Smooth muscle cell of the brain vasculature (primary cell): ENCODE measurements at places on chromosomes 13 and 19.

GRCh38 chr13:26839682-26840081 is 79.1 kb upstream of the GPR12 start:
- DNase-seq, result no peak

GRCh38 chr13:66216728-66217127 is 1013.4 kb downstream of the PCDH9 start:
- no peak for DNase-seq

GRCh38 chr19:6271251-6271650 is 8.5 kb downstream of the MLLT1 start:
- no peak for DNase-seq

DNA sequence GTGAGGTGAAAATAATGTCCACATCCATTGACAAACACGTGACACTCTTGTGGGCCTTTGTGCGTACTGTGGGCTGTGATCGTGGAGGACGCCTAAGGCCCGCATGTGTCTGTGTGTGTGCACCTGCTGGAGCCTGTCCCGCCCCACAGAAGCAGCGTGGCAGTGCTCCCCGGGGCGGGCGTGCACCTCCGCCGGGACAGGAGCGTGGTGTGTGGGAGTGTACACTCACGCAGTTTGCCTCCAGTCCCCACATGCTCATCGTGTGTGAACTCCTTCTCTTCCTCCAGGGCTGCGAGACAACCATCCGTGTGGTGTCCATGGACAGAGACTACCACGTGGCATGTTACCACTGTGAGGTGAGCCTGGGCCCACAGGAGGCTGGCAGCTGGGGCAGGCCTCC is 13.9 kb downstream of the WTIP start:
- no peak for DNase-seq

DNA sequence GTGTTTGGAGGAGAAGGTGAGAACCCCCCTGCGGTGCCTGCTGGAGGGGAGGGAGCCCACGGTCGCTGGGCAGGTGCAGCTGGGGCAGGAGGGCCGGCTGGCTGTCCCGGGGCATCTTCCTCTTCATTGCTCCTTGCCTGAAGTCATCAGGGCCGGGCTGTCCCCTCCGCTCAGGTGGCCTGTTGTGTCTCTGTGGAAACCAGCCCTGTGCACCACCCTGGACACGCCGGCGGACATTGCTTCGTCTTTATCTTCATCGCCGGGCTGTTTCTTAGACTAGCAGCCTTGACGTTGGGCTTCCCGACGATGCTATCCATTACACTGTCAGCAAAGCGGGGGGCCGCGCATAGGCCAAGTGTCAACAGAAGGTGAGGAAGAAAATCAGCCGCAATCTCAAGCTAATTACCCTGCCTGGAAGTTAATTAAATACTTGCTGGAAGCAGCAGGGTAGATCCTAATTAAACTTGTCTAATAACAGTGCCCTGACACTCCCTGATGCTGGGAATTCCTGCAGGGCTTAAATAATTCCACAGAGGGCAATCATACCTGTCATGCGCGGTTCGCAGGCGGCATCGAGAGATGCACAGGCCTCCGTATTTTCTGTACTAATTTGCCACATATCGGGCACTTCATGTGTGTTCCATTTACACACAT is 111.4 kb upstream of the SOX1 start:
- DNase-seq, result no peak

GRCh38 chr13:32403108-32403507 is 24.8 kb downstream of the N4BP2L1 start:
- no peak for DNase-seq

DNA sequence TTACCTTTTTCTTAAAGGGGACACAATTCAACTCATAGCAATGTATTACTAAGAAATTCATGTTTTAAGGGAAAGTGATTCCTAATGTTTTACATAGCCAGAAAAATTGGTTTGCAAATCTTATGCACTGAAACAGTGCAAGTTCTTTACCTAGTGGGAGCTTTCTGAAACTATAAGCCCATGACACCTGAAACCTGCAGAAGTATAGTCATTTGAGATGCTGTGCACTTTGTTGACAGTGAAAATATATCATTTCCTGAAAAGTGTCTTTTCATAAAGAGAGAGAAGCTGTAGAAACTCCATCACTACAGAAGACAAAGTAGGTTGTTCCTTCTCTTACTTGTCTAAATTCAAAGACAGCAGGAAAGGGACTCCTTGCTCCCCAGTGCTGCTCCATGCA is 517.1 kb downstream of the LMO7 start:
- DNase-seq, result no peak

DNA sequence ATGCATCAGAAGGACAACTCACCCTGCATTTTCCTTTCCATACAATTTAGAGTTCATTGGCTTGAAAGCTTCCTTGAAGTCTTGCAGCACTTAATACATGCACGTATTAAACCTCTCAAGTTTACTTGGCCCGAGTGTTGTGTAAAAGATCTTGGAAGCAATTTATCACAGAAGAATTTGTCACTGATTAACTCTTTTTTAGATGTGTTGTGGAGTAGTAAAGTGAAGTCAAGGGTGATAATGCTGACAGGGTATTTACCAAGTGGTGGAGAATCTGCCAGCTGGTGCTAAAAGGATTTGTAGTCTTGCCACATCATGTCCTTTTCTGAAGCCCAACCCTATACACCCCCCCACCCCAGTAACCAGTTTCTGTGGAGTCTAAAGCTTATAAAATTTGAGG is 421.0 kb upstream of the MIR17HG start:
- DNase-seq, result no peak

GRCh38 chr19:6087074-6087571 is 23.2 kb downstream of the RFX2 start:
- no peak for DNase-seq

- DNase-seq, result no peak
These were observed 3.4 kb downstream of the NOTCH3 start for GRCh38 chr19:15197275-15197941.

DNA sequence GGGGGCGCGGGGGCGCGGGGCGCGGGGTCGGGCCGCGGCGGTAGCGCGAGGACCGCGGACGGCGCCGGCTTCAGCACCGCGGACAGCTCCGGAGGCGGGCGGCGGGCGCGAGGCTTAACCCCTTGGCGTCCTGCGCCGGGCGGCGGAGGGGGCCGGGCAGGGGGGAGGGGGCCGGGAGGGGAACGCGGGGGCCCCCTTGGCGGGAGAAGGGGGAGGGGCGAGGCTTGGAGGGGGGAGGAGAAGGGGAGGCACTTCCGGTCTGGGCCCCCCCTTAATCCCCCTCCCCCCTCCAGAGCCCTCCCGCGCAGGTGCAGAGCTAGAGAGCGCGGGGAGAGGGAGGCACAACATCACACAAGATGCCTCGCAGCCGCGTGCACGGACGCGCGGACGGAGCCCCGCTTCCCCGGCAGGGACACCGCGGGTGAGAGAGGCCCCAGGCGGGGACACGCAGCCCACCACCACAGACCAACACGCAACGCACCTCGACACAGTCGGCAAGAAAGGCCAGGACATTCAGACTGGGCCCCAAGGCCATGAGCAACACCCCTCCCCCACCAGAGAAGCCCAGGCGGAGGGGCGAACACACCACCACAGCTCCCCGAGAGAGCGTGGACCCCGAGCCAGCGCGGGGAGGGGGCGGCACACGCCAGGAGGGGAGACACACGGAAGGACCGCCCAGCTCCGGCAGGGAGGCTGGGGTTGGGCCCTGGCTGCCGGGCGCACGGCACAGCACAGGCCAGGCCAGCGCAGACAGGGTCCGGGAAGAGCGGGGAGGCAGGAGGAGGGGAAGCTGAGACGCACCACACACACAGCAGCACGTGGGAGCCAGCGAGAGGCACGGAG is 24.1 kb downstream of the SHANK1 start:
- no peak for DNase-seq

- no peak for DNase-seq
These were observed 62.6 kb downstream of the LACC1 start for GRCh38 chr13:43942286-43942685.

DNA sequence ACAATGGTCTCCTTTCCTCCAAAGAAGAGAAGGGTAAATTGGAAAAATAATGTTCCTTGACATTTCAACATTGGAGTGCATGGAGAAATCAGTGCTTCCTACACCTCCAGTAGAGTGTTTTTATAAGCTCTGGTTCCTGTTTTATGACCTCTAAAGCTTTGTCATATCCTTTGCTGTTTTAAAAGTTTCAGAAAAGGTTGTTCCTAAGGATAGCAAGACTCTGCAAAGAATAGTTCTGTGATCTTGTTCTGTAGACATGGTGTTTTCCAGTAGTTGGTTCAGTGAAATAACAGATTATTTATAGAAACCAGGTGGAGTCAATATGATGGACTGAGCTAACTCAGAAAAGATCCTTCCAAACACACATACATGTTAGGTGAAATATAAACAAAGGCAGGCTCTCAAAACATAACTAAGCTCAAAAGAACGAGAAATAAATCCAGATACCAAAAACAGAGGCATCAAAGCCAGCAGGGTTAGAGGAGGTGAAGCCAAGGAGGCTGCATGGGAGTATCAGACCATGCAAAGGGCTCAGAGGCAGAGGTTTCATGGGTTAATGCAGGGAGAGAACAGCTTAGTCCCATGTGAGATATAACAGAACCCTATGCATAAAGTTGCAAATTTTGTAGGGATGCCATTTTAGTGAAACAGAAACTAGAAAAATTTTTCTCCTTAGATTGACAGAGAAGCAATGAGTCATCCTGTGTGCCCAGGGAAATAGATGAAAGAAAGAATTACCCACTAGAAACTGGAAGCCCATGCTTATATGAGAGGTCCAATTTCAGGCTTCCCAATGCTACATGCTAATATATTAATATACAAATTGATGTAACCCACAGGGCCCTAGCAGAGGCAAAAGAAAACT is 44.3 kb downstream of the SHISA2 start:
- no peak for DNase-seq

GRCh38 chr13:23235994-23236393 is 55.2 kb downstream of the SGCG start:
- DNase-seq, result no peak

- no peak for DNase-seq
These were observed 5.0 kb downstream of the WASF3 start for GRCh38 chr13:26562512-26562890.

DNA sequence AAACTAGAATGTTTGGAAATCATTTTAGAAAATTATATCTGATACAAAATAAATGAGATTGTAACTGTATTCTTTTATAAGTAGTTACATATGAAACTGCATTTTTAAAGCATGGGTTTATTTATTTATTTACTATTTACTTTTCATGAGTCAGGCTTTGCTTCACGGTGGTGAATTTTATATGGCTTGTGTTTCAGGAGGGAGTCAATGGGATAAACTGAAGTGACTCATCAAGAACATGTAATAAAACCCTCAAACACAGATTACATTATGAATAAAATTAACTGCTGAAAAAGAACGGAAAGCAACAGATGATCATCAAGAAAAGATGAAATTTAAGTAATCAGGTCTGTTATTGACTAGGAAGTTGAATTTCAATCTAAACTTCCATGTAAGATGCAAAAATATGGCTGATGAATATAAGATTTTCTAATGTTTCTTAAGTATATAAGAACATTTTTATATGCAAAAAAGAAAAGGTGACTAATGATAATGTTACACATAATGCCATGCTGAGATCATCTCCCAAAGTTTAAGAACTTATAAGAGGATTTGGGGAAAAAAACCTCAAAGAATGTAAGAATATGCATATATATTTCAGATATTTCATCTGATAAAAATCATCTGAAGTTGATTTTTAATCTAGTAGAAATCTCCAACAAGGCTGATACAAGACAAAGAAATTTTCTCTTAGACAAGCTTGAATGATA is 383.6 kb downstream of the SLITRK1 start:
- no peak for DNase-seq

- DNase-seq, result no peak
These were observed 249.1 kb downstream of the GPC5 start for GRCh38 chr13:91647361-91647990.

- no peak for DNase-seq
These were observed 118.2 kb downstream of the SIPA1L3 start for GRCh38 chr19:38024992-38025908.

DNA sequence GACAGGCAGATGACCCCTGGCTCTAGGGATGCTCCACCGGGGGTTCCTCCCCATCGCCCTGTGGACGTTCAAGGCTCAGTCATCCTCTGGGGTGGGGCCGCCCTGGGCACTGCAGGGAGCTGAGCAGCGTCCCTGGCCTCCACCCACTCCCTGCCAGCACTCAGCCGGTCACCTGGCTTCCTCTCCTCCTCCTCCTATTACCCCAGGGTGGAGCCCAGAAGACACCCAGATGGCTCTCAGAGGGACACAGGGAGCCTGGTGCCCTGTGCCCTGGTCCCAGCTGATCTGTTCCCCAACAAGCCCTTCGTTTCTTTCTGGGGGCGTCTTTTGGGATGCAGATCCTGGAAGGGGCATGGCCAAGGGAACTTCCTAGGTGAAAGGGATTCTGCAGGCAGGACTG is 3.7 kb upstream of the MKNK2 start:
- DNase-seq, result no peak

GRCh38 chr13:107834717-107835116 is 380.6 kb downstream of the LIG4 start:
- no peak for DNase-seq

DNA sequence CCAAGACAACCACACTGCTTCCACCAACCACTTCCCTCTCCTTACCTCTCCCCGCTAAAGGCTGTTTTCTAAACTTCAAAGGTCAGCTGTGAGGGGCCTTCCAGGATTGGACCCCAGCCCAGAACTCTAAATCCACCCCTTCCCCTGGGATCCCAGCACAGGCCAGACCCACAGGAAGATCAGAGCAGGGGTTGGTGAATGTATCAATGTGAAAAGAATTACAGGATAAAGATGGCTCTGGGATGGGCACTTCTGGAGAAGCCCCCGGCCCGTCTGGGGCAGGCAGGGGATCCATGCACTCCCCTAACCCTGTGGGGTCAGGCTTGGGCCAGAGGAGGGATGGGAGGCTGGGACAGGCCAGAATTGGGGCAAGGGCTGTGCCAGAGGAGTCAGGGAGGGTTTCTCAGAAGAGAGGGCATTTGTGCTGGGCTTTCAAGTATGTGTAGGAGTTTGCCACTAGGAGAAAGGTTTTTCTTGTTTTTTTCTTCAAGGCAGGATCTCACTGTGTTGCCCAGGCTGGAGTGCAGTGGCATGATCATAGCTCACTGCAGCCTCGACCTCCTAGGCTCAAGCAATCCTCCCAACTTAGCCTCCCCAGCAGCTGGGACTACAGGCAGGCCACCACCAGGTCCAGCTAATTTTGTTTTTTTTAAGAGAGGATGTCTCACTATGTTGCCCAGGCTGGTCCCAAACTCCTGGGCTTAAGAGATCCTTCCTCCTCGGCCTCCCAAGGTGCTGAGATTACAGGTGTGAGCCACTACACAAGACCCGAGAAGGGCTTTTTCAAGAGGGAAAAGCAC is 1.0 kb upstream of the MEF2B start:
- DNase-seq, result no peak

- no peak for DNase-seq
These were observed 47.2 kb downstream of the CHST8 start for GRCh38 chr19:33668968-33669367.

- no peak for DNase-seq
These were observed 3.3 kb downstream of the VSTM2B start for GRCh38 chr19:29528946-29529645.

GRCh38 chr19:23563326-23563725 is 123.7 kb downstream of the ZNF675 start:
- no peak for DNase-seq

GRCh38 chr19:39824143-39825092 is 9.5 kb downstream of the DYRK1B start:
- DNase-seq, result peak; percentile 72
